ENCODE measurements at places on chromosomes 6 and 20.

DNA sequence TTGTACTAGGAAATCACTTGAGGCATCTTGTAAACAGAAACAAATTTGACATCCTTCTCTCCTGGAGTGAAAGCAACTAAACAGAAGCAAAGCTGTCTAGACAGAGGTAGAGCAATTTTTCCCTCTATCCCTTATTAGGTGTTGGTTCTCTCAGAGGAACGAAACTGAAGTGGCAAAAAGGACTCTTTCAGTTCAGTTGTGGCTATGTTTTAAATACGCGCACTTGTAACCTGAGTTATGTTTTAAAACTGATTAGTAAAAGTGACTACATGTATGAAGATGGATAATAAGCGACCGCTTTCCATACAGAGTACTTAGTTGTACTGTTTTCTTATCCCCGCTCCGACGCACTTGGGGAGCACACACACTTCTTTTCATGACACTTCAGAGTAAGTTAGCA is 551.0 kb downstream of the PHF3 start:
- DNase-seq = no peak

DNA sequence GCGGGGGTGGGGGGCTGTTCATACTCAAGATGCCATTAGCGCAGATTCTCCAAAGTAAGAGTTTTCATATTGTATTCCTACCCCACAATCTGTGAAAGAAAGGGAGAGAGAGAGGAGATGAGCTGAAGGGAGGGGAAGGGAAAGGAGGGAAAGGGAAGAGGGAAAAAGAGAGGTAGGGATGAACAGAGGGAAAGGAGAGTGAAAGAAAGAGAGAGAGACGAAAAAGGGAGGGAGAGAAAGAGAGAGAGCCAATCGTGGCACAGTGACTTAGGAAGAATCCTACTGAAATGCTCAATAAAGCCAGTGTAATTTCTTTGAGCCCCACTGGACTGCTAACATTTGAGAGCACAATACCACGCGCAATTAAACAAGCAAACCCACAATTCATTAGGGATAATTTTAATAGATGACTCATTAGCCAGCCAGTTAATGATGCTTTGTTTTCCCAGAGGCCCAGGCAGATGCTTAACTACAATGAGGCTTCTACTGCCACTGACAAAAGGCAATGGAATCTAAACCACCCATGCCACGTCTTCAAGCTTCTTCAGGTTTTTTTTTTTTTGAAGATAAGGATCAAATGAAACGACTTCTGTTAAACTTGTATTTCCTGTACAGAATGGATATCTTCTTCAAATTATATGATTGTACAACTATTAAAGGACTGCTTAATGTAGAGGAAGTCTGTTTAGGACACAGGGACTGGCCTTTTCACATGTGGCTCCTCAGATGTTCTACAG is 306.8 kb downstream of the FOXC1 start:
- no peak for DNase-seq

DNA sequence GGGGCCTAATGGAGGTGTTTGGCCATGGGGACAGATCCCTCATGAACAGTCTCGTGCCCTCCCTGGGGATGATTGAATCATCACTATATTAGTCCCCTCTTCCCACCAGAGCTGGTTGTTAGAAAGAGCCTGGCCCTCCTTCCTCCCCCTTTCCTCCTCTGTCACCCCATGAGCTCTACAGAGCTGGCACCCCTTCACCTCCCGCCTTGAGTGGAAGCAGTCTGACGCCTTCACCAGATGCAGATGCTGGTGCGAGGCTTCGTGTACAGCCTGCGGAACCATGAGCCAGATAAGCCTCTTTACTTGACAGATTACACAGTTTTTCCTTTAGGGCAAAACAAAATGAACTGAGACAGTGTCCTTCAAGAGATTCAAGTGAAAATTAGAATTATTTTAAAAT is 74.4 kb upstream of the RIPOR2 start:
- no peak for DNase-seq

GRCh38 chr6:165664559-165665383 is 1.7 kb upstream of the PDE10A start:
- no peak for DNase-seq

DNA sequence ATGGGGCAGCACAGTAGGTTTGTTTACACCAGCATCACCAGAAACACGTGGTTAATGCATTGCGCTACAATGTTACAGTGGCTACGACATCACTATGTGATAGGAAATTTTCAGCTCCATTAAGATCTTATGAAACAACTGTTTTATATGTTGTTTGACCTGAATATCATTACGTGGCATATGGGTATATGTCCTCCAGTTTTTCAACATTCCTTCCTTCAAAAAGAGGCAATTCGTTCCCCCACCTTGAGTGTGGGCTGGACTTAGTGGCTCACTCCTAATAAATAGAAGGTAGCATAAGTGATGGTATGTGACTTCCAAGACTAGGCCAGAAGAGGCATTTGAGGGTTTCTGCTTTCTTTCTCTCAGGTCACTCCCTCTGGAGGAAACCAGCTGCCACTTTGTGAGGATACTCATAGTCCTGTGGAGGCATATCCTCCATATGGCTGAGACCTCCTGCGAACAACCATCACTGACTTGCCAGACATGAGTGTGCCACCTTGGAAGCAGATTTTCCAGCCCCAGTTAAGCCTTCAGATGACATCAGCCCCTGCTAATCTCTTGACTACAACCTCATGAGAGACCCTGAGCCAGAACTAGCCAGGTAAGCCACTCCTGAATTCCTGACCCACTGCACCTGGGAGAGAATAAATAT is 2.3 kb upstream of the TRAM2 start:
- no peak for DNase-seq

DNA sequence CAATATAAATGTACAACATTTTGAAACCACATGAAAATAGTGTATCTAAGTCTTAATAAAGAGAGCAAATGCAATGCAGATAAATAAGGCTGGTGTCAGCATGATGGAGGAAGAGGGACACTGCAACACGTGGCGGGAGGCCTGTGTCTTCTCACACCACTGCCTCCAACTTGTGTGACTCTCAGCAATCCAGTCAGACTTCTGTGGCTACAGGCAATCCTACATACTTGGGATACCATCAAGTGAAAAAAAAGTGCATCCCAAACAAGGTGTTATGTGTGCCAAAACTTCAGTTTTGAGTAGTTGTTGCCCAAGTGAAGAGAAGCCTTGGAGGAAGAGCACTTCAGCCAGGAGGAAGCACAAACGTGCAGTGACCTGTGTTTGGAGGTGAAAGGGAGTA is 68.6 kb downstream of the PKIB start:
- no peak for DNase-seq
